Mesothelial cell of epicardium (in vitro differentiated cells): ENCODE measurements at places on chromosomes 7 and 10. TPM values are rescaled to one million over a fixed set of nuclear protein-coding genes. Genes with fewer than 3 reads are reported as not detected.

GRCh38 chr10:13139676-13140075 lies 21.7 kb upstream of the MCM10 start:
- H3K27ac ChIP-seq, result no peak overlapping the region
- DNase-seq, result no peak
- H3K36me3 ChIP-seq, result peaks cover 21% of the 10 kb centered on the region
- no peak overlapping the region for H3K4me3 ChIP-seq

The CNPY1 gene
- not detected in 3 replicates for total RNA-seq

DNA sequence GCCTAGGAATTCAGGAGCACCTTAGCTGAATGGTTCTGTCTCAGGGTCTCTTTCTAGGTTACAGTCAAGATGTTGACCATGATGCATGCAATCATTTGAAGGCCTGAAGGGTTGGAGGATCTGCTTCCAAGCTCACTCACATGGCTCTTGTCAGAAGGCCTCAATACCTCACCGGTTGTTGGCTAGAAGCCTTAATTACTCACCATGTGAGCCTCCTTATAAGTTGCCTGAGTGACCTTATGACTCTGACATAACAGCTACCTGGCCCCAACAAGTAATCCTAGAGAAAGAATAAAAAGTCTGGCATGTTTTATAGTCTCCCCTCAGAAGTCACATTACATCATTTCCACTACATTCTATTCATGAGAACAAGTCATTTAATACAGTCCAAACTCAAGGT lies 3.4 kb upstream of the C1GALT1 start:
- H3K27me3 ChIP-seq, result no peaks in the 10 kb centered on the region
- no peak for DNase-seq
- H3K4me1 ChIP-seq, result peaks cover 41% of the 10 kb centered on the region
- peak overlapping the region; percentile 37 for H3K27ac ChIP-seq

- peaks cover 22% of the 10 kb centered on the region for H3K27me3 ChIP-seq
- no peaks in the 10 kb centered on the region for H3K36me3 ChIP-seq
- DNase-seq, result no peak
Observed at GRCh38 chr10:117936141-117936540, 110.6 kb downstream of the RAB11FIP2 start.

GRCh38 chr10:54843932-54844331 lies 42.9 kb upstream of the PCDH15 start:
- H3K27me3 ChIP-seq, result no peaks in the 10 kb centered on the region
- peak overlapping the region; percentile 33 for H3K27ac ChIP-seq
- H3K36me3 ChIP-seq, result peaks cover 8% of the 10 kb centered on the region
- peaks cover 46% of the 10 kb centered on the region for H3K4me1 ChIP-seq

The FBXO24 gene
- 0.54 to 0.93 TPM (median 0.64 TPM) in 3 replicates for total RNA-seq

The CNPY4 gene
- 26.1 to 27.9 TPM (median 27.4 TPM) in 3 replicates for total RNA-seq

DNA sequence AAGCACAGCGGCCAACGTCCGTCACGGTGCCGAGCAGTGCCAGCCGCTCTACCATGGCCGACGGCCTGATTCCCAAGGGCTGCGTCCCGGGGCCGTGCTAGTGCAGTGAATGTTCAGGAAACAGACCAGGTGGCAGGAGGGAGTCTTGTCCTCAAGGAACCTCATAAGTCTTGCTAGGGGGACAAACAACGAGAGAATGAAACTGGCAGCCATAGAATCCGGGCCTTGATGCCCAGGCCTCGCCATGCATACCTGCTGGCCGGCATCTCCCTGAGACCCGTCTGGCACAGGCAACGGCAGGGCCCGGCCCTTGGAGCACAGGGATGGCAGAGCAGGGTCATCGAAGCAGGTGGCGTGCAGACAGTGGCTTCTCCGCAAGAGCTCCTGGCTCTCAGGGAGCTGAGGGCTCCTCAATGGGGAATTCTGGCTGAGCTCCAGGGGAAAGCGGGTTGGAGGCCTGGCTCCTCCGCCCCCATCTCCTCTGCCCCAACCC lies 58.8 kb downstream of the DIP2C start:
- H3K27me3 ChIP-seq, result no peaks in the 10 kb centered on the region
- no peak overlapping the region for H3K27ac ChIP-seq
- no peak overlapping the region for H3K4me3 ChIP-seq

The AKR1C2 gene
- total RNA-seq, result 2.2 to 2.6 TPM (median 2.5 TPM) in 3 replicates

DNA sequence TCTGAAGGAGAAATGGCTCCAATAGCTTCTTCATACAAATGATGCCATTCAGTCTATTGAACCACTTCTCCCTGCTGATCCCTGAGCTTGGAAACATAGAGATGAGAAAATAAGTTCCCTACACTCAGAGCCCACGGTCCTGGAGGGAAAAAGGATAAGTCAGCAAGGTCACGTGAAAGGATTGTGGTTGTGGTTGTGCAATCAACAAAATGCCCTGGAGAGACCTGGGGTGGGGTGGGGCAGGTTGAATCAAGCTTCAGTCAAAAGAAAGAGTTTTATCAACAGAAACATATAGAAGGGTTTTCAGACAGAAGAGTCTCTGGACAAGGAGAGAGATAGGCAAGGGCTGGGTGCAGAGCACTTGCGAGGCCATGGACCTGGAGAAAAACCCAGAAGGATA lies 30.1 kb downstream of the C10orf90 start:
- peaks cover 31% of the 10 kb centered on the region for H3K27me3 ChIP-seq
- no peaks in the 10 kb centered on the region for H3K36me3 ChIP-seq
- H3K27ac ChIP-seq, result no peak overlapping the region
- H3K4me3 ChIP-seq, result no peak overlapping the region

The KIAA1549 gene
- total RNA-seq, result 33.9 to 34.8 TPM (median 34.1 TPM) in 3 replicates

DNA sequence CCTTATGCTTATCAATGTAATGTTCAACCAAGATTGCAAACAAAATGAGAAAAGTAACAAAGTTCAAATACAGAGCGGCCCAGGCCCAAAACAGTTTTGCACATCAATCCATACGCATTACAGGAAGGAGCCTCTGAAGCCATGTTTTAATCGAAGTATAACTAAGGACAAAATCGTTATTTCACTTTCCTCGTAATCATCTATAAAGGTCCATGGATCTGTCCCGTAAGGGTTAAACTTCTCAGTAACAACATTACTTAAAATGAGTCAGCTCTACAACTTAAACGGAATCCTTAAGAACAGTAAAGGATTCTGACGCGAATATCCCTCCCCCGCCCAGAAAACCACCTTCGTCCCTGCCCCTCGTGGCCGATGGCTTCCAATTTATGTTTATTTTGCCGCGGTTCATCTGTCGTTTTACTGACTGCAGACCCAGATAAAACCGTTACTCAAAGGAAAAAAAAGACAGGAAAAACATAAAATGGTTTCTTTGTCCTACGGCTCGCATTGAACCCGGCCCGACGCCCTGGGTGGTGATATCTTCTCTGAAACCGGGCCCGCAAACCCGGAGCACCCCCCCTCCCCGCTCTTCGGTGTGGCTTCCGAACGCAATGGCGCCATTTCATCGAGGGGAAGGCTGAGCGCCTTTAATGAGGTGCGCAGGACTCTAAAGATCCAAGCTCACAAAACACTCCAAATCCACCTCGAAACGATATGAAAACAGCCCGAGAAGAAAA lies 1.1 kb downstream of the HNRNPA2B1 start:
- no peaks in the 10 kb centered on the region for H3K27me3 ChIP-seq
- peak; percentile 54 for DNase-seq
- H3K4me3 ChIP-seq, result peak overlapping the region; percentile 99
- H3K4me1 ChIP-seq, result peaks cover 46% of the 10 kb centered on the region
- peaks cover 27% of the 10 kb centered on the region for H3K36me3 ChIP-seq
- peak overlapping the region; percentile 100 for H3K27ac ChIP-seq

- no peaks in the 10 kb centered on the region for H3K27me3 ChIP-seq
- H3K4me1 ChIP-seq, result peaks cover 6% of the 10 kb centered on the region
- no peak for DNase-seq
- no peaks in the 10 kb centered on the region for H3K36me3 ChIP-seq
- H3K4me3 ChIP-seq, result no peak overlapping the region
Observed at GRCh38 chr10:7955446-7955845, 99.0 kb upstream of the GATA3 start.

The PHKG1 gene
- 1.7 to 2.6 TPM (median 2.6 TPM) in 3 replicates for total RNA-seq

- no peak for DNase-seq
- no peak overlapping the region for H3K4me3 ChIP-seq
- H3K4me1 ChIP-seq, result no peaks in the 10 kb centered on the region
- H3K27me3 ChIP-seq, result peaks cover 9% of the 10 kb centered on the region
Observed at GRCh38 chr7:105423987-105424386, 35.3 kb upstream of the SRPK2 start.

DNA sequence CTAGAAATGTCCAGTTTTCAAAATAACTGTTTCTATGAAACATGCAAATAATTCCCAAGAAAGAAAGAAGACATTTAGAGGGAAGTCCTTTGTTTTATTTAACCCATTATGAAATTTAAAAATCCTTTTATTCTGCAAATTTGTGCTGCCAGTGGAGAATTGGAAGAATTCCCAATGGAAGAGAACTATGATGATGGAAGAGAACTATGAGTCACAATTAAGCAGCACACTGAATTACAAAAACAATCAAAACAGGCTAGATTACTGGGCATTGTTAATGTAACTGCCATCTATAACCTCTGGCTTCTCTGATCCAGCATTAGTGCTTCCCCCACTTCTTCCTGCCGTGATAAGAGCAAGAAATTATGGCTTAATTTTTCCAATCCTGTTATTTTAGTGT lies 126.2 kb upstream of the FEZF1 start:
- no peak overlapping the region for H3K4me3 ChIP-seq
- no peak for DNase-seq
- H3K36me3 ChIP-seq, result no peaks in the 10 kb centered on the region
- H3K27ac ChIP-seq, result no peak overlapping the region
- H3K4me1 ChIP-seq, result peaks cover 8% of the 10 kb centered on the region

DNA sequence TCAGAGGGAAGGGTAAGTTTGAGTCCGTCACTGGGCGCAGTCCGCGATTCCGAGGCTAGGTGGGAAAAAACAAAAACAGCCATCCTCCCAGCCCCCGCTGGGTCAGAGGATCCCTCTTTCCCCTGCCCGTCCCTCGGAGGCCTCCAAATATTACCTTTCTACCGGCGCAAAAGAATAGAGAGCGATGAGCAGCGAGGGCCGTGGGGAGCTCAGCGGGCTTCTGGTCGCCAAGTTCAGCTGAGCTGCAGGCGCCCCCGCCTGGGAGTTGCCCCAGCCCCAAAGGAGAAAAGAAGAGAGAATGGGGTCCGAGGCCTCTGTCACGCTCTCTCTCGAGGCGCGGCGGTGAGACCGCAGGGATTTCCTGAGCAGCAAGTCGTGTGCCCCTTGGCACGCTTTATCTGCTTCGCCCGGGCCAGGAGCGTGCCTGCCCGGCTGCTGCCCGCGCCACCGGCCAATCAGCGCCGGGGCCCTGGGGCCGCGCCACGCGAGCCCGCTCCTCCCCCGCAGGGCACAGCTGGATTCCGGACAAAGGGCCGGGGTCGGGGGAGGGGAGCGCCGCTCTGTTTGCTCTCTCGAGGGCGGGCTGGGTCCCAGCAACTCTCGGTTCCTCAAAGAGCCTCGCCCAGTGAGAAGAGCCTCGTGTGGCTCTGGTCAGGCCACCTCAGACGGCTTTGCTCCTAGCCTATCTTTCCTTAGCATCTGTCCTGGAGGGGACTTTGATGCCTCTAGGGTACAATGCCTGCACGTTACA lies at the start of gene NEUROG3:
TSS of gene NEUROG3 (minus strand) at position 367 of the 751 bp plus-strand sequence. CDS start 379 bp downstream, outside the sequence.
- H3K4me1 ChIP-seq, result peaks cover 8% of the 10 kb centered on the region
- H3K27me3 ChIP-seq, result peaks cover 98% of the 10 kb centered on the region
- DNase-seq, result no peak
- peak within 1 kb of the TSS; percentile 20 for H3K4me3 ChIP-seq
- no peak within 1 kb of the TSS for H3K27ac ChIP-seq

DNA sequence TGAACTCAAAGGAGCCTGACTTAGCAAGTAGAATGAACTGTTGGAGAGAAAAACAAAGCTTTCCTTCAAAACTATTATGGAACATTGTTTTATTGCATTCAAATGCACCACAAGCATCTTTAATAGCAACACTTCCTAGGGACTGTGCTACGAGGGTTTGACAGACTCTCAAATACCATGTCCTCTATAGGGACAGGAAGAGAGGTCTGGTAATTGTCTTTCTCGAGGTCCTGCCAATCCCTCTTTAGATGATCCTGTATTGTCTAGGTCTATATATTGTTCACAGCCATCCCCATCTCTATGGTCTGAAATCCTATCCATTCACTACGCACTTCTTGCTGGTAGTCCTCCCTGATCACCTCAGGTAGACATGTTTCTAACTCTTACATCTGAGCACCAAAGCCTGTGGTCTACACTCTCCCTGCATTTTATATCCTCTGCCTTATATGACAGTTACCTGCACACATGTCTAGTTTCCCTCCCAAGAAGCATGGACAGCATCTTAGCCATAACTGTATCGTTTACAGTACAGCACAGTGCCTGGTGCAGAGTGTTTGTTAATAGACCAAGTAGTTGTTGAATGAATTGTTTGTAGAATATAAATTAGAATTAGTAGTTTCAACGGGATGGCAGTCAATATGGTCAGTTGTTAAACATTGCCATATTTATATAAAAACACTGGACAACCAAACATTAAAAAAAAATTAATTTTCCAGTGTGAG lies 21.7 kb upstream of the LRRC17 start:
- H3K4me3 ChIP-seq, result no peak overlapping the region
- H3K36me3 ChIP-seq, result no peaks in the 10 kb centered on the region
- H3K27ac ChIP-seq, result peak overlapping the region; percentile 48

DNA sequence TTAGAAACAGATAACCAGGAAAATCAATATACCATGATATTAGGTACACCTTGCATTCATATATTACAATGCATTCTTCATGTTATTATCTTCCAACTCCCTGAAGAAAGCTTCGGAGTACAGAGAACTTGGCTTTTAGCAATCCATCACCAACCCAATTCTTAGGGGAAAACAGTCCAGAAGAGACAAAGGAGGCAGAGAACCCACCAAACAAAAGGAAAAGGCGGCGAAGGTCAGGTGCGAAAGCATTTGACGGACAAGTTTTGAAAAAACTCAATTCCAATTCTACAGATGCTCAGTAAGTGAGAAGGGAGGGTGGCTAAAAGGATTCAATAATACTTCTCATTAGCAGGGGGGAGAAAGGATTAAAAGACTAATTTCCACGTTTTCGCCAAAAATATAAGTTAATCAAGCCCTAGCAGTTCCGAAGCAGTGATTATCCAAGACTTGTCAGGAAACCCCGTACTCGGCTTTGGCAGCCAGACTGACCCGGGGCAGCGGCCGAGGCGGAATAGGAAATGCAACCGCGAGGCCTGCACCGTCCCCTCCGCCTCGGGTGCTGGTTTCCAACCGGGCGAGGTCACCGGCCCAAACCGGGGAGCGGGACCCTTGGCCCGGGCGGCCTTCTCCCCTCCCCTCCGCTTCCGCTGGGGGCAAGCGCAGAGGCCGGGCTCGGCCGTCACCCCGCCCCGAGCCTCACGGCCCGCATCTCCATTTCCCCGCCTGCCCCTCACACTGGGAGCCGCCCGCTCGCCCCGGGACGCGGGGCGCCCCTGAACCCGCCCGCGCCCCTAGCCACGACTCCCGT lies 747 bp downstream of the GDI2 start:
- peaks cover 3% of the 10 kb centered on the region for H3K36me3 ChIP-seq
- peaks cover 46% of the 10 kb centered on the region for H3K4me1 ChIP-seq
- H3K27ac ChIP-seq, result peak overlapping the region; percentile 89
- no peaks in the 10 kb centered on the region for H3K27me3 ChIP-seq
- peak; percentile 28 for DNase-seq
- peak overlapping the region; percentile 84 for H3K4me3 ChIP-seq
